ENCODE measurements at places on chromosomes 12 and 14.

- no peak for DNase-seq
These were observed 111.9 kb downstream of the LRFN5 start for GRCh38 chr14:41718477-41719166.

DNA sequence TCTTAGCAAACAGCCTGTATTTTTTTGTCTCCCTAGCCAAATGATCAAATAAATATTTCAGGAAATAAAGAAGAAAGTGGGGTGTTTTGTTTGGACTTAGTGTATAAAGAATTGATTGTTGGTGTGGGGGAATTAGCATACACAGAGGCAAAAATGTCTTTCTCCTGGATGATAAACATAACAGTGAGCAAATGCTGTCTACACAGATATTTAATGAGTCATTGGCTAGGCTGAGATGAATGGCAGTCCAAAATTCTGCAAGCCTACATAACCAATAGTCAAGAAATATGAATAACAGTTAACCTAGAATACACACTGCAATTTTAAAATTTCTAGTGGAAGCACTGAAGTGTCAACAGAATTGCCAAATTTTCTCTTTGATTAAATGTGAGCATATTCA is 35.8 kb downstream of the MYF5 start:
- no peak for DNase-seq

DNA sequence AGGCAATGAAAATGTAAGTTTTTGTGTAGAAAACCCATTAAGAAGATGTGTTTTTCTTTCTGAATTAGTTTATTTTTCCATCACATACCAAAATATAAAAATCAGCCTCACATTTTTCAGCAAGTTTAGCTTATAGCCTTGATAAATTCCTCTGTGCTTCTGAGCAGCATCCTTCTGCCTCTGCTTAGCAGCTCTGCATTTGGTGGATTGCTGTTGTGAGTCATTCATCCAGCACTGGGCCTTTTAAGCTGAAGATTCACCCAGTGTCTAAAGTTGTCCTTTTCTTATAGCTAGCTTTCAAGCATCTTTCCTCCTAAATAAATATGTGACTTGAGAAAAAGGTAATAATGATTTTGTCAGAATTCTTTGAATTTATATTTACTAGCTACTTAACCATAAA is 206.1 kb downstream of the PCNX1 start:
- no peak for DNase-seq

- DNase-seq: no peak
These were observed 2.9 kb upstream of the DENR start for GRCh38 chr12:122749569-122750332.

DNA sequence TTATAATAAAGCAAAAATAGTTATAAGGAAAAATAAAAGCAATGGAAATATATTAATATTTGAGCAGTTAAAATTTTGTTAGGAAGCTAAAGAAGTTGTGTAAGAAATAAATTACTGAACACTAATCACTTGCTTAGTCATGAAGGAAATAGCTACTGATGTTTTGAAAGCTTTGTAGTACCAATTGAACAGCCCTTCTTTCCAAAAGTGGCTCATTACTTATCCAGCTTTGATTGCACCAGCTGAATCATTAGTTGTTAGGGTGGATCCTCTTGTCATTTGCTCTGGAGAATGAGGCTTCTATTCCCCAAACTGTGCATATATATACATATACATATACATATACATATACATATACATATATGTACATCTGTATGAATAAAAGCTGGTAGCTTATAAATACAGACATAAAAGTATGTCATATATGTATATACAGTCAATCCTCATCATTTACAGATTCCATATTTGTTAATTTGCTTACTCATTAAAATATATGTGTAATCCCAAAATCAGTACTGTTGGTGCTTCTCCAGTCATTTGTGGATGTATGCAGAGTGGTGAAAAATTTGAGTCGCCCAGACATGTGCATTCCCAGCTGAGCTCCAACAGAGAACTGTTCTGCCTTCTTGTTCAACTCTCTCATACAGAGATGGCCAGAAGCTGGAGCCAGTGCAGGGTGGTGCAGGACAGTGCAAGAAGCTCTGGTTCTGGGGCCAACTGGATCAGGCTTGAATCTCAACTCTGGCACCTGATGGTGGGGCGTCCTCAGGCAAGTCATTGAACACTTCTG is 214.1 kb downstream of the RPAP3 start:
- DNase-seq: no peak

GRCh38 chr12:82848845-82849244 is 162.1 kb downstream of the TMTC2 start:
- DNase-seq: no peak

DNA sequence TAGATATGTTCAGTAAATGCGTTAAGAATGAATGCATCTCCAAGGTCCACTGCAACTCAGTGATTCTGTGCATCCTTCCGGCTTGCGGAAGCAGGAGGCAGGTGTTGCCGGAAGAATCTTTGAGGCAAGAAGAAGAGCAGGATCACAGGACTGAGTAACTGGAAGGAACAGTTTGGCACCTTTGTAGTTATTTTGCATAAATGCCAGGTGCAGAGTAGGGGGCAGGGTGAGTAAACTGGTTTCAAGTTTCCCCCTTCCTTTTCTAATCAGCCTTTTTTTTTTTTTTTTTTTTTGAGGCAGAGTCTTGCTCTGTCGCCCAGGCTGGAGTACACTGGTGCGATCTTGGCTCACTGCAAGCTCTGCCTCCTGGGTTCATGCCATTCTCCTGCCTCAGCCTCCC is 22.3 kb downstream of the DYRK4 start:
- DNase-seq: no peak

DNA sequence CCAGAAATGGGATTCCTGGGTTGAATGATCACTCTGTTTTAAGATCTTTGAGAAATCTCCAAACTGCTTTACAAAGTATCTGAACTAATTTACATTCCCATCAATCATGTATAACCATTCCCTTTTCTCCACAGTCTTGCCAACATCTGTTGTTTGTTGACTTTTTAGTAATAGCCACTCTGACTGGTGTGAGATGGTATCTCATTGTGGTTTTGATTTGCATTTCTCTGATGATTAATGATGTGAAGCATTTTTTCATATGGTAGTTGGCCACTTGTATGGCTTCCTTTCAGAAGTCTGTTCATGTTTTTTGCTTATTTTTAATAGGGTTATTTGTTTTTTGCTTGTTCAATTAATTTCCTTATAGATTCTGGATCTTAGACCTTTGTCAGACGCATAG is 211.8 kb upstream of the AVPR1A start:
- DNase-seq: no peak

- no peak for DNase-seq
These were observed 2.4 kb upstream of the NAB2 start for GRCh38 chr12:57086493-57087009.

- DNase-seq: no peak
These were observed 44.3 kb downstream of the TEAD4 start for GRCh38 chr12:3003357-3003992.

GRCh38 chr12:109951751-109952150 is 44.4 kb downstream of the GIT2 start:
- DNase-seq: no peak

DNA sequence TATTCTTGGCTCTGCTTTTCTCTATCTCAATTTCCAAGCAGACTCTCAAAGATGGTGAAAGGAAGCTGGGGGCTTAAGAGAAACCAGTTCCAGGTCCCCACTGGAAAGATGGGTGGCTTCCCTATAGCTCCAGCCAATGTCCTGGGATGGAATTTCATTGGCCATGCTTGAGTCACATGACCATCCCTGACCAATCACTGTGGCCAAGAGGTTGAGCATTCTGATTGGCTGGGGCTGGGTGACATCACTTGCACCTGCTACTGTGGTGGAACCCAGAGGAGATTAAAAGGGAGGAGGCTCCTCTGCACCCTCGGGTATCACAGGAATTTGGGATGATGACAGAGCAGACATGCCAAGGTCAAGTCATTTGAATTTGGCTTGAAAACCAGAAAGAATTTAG is 436.5 kb downstream of the TMEM132D start:
- no peak for DNase-seq

- DNase-seq: no peak
These were observed 2.2 kb downstream of the ATP6V1D start for GRCh38 chr14:67357186-67357968.

DNA sequence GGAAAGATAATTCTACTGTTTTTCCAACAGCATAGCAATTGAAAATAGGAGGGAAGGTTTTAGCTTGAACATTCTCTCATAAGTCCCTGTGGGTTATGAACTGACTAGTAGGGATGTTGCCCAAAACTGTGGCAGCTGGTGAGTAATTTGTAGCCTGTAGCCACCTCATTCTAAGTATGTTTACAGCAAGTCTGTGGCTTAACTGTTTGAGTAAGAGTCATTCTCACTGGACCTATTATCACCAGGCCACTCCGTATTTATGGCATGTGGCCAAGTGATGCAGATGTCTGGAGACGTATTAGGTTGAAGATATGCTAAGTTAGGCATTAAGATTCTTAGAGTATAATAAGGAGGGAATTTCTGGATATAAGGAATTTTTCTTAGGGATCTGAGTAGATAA is 458.3 kb downstream of the ETNK1 start:
- no peak for DNase-seq

GRCh38 chr14:94058128-94058673 is 22.8 kb downstream of the DDX24 start:
- DNase-seq: no peak

GRCh38 chr12:93813186-93813585 is 136.0 kb downstream of the CRADD start:
- no peak for DNase-seq

DNA sequence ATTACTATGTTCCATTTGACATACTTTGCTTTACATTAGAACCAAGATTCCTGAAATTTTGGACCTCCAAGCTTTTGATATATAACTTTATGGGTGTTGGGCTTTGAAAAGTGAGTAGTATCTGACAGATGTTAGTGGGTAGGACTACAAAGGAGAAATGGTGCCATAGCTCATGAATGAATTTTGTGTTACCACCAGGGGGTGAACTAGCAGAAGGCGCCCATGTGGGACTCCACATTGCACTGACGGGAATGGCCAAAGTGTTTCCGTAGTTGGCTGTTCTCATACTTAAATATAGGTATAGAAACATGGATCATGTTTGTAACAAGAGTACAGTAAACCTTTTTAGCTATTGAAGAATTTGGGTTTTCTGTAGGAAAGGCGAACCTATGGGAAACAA is 337.5 kb downstream of the FLRT2 start:
- DNase-seq: no peak

DNA sequence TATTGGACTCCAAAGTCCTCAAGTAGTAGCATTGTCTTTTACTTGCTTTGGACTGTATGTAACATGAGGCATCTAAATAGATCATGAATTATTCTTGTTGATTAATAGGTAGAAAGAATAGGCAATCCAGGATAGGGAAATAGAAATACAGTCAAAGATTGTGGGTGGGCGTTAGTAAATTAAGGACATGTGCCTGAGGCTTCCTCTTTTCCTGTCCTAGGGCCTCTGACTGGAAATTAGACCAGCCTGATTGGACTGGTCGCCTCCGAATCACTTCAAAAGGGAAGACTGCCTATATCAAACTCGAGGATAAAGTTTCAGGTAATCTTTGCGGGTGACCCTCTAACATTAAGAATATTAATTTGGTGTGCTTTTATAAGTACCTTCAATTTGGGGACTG is 7.6 kb downstream of the NECAP1 start:
- DNase-seq: no peak

- DNase-seq: no peak
These were observed 4.0 kb upstream of the IRF2BPL start for GRCh38 chr14:77032491-77032843.

GRCh38 chr14:89531661-89532335 is 114.8 kb upstream of the FOXN3 start:
- no peak for DNase-seq

DNA sequence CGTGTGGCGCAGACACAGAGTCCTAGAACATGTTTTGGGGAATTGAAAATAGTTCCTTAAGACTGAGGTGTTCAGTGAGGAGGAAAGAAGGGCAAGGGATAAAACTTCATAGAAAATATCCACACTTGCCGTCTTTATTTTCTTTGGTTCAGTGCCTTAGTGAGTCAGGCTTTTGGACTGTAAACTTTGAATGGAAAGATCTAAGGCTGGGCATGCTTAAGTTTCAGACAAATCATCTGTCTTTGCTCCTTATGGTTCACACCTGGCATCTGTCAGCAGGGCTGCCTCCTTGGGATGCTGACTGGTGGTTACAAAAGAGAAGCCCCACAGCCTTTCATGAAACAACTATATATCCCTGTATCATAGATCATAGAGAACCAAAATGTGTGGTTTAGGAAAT is 136.3 kb upstream of the PRICKLE1 start:
- DNase-seq: no peak

GRCh38 chr12:132310181-132311040 is 19.0 kb downstream of the GALNT9 start:
- DNase-seq: no peak
